ENCODE measurements at places on chromosomes 3 and 15. TPM values are rescaled to one million over a fixed set of nuclear protein-coding genes. Genes with fewer than 3 reads are reported as not detected.

DNA sequence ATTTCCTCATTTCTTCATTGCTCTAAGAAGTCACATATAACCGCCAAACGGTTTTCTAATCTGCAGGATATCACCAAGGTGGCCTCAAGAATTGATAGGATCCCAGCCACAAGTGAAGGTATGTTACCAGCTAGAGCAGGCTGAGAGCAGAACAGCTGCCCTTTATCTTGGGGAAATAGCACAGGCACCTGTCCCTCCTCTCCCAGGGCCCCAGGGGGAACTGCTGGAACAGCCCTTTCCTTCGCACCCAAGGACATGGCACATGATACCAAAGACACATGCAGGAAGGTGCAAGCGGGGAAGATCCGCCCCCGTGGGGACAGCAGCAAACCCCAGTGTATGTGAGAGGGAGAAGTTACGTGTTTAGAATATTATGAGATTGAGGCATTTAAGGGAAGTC, 35.3 kb downstream of the HOMER2 start:
- no peak for DNase-seq

DNA sequence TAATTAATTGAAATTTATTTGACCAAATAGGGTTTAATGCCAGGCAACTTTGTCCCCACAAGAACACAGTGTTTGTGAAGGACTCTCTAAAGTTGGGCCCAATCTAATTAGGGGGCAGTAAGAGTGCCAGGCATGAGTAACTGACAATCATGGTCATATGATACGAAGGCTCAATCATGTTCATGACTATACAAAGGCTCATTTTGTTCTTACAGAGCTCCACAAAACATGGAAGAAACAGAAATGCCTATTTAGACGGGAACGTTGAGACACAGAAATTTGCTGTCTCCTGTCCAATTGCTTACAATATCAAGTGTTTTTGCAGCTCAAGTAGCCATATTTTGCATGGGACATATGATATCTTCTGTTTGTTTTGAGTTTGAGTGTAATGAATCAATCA, 391.1 kb downstream of the SI start:
- DNase-seq = no peak

DNA sequence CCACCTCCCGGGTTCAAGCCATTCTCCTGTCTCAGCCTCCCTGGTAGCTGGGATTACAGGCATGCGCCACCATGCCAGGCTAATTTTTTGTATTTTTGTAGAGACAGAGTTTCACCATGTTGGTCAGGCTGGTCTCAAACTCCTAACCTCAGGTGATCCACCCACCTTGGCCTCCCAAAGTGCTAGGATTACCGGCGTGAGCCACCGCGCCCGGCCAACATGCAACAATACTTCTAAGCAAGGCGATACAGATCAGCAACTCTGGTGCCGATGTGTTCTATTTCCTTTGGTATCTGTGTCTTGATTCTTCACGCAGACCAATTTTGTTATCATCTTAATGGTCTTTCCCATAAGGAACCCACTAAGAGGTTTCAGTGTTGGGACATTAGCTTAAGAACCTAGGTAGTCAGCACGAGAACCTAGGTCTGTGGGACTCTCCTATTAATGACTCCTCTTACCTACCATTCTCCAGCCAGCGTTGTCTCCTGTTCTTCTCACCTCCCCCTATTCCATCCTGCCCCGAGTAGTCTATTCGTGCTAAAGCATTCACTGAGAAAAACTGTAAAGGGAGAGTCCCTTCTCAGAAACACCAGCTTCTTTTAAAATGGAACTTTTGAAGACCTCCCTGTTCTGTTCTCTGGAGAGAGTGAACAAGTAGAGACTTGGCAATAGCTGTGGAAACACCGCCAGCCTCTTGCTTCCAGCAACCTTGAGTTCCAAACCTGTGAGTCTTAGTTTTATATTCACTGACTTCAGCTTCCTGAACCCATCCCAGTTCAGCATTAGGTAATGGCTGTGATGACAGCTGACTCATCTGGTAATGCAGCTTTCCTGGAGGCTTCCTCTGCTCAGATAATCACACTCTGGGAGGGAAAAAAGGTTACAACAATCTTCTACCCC, 61.2 kb downstream of the TSC22D2 start:
- DNase-seq = no peak

GRCh38 chr3:70832089-70832833, 519.8 kb upstream of the MDFIC2 start:
- DNase-seq = no peak

DNA sequence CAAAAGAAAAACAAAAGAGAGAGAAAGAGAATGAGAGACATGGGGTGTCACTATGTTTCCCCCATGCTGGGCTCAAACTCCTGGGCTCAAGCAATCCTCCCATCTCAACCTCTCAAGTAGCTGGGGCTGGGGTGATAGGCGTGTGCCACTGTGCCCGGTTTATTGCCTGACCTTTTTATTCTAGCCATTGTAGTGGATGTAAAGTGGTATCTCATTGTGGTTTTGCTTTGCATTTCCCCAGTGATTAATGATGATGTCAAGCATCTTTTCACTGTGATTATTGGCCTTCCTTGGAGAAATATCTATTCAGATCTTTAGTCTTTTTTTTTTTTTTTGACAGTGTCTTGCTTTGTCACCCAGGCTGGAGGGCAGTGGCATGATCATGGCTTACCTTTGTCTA, 37.7 kb upstream of the GK5 start:
- no peak for DNase-seq

DAPK2 gene
- 24.4 TPM for total RNA-seq

THAP10 gene
- 7.8 TPM for total RNA-seq

CCDC39 gene
- not detected for total RNA-seq
